ENCODE measurements at places on chromosomes 4 and X.

DNA sequence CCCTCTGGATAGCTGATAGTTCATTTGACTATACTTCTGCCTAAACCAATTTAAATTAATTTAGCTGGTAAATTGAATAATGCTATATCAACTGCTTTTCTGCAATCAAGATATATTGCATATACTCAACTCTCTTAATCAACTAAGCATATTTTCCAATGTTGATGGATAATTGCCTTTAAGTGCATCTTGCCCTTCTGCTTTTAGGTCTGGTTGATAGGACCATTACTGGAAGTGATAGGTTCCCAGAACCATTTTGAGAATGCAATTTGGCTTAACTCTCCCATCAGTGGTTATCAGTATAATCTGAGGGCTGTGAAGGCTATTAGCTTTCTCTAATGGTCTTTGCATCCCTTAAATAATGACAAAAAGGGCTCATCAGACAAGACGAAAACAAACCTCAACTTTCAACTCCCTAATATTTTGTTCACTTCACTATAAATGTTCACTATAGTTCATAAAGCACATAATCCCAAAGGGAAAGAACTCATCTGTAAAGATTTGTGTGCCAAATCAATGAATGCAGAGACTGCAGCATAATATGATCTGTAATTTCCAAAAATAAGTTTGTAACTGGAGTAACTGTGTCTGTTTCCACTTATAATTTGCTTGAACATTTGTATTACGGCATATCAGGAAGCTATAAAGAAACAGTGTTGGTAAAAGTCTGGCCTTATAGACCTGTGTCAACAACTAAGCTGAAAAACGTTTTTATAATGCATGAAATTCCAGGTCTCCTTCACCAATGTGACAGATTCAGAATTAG is 273.6 kb downstream of the FBXO8 start:
- DNase-seq = no peak

DNA sequence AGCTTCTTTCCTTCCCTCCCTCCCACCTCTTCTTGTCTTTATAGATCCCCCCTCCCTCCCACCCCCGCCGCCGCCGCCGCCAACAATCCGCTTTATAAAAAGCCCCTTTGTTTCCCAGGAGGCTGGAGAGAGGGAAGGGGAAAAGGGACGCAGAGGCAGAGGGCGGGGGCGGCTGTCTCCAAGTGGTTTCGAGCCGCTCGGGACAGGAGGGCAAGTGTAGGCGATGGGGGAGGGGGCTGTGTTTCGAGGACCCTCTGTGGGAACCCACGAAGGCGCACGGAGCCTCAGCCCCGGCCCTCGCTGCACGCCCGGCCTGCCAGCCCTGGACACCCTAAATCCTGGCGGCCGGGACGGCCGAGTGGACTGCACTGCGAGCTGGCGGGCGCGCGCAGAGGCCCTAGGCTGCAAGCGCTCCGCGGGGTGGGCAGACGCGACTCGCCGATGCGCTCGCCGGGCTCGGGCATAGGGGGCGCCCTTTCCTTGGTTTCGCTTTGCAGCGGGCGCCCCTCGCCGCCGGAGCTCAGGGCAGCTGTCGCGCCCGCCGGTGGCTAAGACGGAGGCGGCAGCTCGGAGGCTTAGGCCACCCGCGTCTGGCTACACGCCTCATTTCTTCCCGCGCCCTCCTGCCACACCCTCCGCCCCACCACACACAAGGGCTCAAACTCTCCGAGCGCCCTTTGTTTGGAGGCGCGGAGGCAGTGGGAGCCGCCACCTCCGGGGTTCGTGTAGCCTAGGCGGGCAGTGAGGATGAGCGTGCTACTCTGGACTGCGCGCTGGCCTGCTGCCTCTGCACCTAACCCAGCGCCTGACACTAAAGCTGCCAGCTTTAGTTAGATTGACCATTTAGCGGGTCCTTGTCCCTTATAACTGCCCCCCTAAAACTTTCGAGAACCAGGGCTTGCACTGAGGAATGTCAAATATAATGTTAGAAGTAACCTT is 2.2 kb downstream of the MAMLD1 start:
- DNase-seq = no peak

DNA sequence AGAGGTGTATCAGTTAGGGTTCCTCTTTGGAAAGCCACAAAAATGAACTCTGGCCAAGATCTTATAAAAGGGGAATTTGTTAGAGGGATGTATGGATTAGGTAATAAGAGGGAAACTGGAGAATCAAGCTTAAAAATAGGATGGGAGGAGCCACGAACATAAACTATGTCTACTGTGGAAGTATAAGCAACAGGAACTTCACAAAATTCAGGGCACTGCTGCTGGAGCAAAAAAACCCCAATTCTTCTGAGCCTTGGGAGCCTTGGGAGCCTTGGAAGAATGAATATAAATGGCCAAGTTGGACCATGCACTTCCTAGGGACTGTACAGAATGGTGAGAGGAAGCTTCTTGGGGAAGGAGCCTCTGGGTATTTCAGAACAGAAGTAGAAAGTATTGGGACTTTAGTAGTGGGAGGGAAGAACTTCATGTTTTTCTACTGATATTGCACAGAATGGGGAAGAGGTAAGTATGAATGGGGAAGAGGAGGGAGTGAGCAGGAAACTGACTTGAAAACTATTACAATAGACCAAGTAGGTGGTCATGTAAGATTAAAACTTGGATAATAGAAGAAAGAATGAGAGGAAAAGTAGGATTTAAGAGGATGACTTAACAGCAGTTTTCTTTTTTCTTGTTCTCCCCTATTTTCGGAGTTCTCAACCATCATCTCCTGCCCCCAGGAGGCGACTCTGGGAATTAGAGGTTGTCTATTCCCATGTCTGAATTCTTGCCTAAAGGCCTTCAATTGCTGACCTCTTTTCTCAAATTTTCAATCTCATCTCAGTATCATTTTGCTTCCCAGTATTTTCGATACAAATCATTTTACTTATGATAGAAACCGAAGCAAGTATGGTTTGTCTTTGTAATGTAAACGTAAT is 44.4 kb upstream of the TAPT1 start:
- DNase-seq = no peak

- DNase-seq = no peak
Observed at GRCh38 chrX:7614616-7615015, 228.4 kb upstream of the VCX start.

DNA sequence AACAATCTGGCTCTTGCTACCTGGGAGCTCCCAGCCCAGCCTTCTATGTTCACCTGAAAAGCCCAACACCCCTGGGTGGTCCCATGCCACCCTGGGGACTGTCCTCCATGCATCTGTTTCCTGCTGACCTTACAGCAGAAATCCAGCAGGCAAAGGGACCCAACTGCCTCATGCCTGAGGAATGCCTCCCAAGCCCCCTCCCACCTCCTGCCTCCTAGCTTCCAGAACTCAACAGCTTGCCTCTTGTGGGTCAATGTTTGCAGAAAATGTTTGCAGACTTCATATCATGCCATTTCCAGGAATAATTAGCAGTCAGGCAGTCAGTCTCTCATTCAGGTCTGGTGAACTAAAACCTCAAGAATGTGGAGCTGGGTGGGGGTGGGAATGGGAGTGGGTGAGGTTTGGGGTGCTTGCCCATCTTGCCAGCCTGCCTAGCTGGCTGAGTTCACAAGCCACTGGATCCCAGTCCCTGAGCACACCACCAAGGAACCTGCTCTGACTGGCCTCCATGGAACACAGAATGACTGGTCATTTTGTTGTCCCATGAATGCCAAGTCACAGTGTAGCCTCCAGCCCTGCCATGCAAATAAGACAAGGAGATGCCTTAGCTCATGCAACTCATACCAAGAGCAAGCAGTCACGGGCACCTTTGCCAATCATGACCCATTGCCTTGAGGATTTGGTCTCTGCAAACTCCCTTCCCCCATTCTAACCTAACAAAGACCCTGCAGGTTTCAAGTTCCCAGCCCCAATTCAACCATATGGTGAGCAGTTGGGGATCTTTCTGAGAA is 12.1 kb upstream of the PLAC1 start:
- no peak for DNase-seq

- DNase-seq = no peak
Observed at GRCh38 chr4:13611283-13611842, 16.2 kb downstream of the BOD1L1 start.

DNA sequence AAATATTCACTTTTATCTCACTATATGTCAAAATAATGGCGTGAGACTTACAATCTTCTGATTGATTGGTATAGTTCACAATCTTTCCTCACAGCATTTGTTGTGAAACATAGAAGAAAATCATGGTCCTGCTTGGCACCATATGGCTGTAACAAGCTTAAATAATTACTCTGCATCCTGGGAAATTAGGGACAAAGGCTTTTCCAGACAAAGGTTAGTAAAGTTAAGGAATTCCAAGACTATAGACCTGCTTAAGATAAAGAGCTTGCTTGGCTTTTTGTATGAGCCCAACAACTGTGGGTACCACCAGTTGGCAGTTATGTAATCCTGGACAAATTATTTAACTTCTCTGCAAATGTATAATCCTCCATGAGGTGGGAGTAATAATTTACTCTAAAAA is 3.4 kb upstream of the PCDH18 start:
- DNase-seq = no peak

DNA sequence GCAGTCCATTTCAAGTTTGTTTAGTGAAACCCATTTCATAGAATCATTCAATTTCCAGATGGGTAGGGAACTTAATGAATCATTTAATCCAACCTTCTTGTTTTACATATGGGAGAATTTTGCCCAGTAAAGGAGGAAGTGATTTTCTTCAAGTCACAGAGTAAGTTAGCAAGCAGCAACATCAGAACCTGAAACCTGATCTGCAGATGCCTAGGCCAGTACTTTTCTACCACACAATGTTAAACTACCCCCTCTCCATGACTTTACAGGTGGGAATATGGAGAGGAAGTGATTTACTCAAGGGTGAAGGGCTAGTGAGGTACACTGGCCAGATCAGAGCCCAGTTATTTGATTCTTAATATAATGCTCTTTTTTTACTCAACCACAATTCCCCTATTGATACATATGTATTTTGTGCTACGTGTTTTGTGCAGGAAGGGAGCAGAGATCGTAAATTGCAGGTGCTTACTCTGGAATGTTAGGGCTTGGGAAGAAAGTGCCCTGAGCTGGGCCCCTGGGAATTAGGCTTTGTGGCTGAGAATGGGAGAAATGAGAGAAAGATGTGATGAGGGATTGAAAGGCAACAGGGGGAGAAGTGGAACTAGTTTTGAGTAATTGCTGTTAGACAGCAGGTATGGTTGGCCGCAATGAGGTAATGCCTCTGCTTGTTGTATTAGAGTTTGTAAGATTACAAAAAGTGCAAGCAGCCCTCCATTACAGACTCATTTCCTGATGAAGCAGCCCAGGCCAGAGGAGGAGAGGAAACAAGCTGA is 6.8 kb downstream of the LHFPL1 start:
- DNase-seq = no peak

DNA sequence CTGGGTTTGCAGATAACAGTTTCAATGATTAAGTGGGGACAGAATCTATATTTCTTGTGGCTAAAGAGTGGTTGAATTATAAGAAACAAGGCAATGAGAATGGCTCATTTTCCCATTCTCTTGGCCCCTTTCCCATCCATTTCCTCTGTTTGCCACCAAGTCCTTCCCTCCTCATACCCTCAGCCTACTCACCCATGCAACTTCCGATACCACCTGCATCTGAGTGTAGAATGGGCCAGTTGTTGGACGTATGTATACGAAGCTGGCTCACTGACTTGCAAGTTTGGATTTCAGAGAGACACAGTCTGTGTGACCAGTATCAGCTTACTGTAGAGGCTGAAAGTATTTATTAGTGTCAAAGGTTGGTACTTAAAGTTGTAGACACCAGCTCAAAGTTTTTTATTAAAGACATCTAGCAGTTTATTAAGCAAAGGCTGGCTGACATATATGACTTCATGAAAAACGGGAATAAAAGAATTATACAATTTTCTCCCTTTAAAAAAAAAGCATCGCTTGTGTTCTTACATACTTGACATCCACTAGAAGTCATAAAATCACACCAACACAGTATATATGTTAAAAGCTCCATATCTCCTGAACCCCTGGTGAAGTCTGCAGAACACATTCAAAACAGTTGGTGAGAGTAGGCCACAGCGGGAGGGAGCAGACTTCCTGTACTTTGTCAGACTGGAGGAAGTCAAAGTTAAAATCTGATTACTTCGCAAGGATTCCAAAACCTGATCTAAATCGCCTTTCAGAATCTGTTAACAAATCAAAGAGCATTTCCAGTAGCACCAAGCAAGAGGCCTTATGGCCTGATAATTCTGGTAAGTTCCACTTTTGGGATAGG is 22.4 kb upstream of the STIM2 start:
- DNase-seq = no peak

GRCh38 chr4:910366-911091 is 21.6 kb downstream of the GAK start:
- DNase-seq = no peak

DNA sequence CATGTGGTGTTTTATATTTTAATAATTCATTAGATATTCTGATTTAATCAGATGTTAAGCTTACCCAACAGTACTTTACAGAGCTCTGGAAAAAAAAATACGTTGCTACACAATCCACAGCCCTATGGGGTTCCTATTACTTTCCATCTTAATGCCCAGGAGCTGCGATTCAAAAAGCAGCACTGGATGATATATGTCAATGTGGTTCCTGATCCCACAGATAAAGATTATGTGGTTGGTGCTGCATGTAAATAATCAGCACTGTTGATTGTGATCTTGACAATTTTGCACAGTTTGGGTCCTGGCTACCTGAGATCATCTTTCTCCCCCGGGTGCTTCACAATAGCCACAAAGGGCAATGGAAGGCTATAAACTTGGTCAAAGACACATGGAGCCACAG is 72.7 kb upstream of the DCLK2 start:
- no peak for DNase-seq

DNA sequence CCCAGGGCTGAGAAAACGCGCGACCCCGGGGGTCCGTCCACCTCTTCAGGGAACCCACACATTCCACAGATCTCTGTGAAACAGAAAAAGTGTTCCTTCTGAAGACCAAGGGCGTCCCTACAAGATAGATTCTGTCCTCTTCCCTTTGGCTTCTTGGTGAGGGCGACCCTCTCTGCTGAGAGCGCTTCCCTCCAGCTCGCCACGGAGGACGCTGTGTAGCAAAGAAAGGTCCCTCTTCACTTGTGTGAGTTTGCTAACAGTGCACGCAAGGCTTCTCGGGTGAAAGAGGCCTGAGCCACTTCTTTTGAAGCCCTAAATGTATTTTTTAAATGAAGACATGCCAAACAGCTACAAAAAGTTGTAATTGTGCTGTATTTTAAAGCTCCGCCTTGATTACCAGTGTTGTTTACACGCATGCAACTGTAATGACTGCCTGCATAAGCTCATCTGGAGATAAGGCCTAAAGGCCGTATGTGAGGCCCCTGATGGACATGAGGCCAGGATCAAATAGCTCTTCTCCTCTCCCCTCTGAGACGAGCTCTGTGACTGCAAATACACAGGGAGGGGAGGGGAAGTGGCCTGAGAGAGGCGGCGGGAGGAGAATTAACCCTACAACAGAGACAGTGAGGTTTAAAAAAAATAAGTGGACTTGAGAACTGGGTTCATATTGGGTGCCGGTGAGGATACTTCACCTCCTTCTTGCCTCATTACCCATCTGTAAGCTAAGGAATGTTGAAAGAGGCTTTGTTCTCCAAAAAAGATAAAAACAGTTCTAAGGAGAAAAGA is 95.5 kb downstream of the SOWAHB start:
- no peak for DNase-seq
